ENCODE measurements at places on chromosomes 16 and 17.

- DNase-seq = no peak
These were observed 233.4 kb downstream of the FTO start for GRCh38 chr16:53937161-53937880.

GRCh38 chr17:80959330-80960036, 32.2 kb upstream of the CHMP6 start:
- no peak for DNase-seq

GRCh38 chr17:39450051-39450450, 1.0 kb downstream of the MED1 start:
- DNase-seq = no peak

DNA sequence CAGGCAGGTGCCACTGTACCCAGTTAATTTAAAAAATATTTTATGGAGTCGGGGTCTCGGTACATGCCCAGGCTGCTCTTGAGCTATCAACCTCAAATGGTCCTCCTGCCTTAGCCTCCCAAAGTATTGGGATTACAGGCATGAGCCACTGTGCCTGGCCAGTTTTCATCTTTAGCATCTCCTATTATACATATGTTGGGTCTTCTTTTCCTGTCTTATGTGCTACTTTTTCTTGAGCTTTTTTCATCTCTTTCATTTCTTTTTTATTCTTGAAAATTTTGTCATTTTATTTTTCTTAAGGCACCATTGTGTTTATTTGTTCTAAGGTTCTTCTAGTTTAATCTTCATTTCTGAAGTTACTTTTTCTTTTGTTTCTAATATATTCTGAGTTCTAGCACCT, 20.7 kb downstream of the BANP start:
- no peak for DNase-seq

- DNase-seq = no peak
These were observed 1.2 kb upstream of the ABCA9 start for GRCh38 chr17:69061721-69062556.

GRCh38 chr17:46020023-46020761, 21.1 kb downstream of the STH start:
- no peak for DNase-seq

DNA sequence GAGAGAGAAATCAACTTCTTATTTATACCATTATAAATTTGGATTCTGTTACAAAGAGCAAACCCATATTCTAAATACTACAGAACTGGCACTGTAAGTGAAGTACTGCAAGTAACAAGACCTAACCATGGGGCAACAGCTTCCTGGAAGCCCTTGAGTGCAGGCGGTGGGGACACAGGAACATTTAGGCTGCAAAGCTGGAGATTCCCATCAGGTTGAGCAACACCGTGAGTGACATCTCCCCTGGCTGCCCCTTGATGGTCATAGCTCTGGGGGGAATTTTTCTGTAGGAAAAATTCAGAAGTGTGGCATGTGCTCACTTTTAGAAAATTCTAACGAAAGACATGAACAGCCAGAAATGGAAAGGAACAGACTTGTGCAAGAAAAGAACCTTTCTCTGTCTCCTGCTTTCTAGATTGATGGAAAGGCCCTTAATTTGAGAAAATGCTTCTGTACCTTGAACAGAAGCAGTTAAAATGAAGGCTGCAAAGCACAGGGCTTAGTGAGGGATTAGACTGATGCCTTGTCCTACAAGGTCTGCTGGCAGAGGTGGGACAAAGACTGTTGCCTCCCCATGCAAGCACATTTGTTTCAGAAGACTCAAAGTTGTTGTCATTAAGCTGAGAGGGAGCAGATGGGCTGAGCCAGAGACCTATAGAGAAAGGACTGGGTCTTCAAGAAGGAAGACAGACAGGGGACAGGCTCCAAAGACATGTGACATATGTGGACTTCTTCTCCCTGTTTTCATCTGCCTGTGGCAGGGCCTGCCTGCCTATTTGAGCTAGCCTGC, 380.8 kb downstream of the SLC39A11 start:
- no peak for DNase-seq

GRCh38 chr17:29883497-29883896, 46.5 kb downstream of the SSH2 start:
- no peak for DNase-seq

DNA sequence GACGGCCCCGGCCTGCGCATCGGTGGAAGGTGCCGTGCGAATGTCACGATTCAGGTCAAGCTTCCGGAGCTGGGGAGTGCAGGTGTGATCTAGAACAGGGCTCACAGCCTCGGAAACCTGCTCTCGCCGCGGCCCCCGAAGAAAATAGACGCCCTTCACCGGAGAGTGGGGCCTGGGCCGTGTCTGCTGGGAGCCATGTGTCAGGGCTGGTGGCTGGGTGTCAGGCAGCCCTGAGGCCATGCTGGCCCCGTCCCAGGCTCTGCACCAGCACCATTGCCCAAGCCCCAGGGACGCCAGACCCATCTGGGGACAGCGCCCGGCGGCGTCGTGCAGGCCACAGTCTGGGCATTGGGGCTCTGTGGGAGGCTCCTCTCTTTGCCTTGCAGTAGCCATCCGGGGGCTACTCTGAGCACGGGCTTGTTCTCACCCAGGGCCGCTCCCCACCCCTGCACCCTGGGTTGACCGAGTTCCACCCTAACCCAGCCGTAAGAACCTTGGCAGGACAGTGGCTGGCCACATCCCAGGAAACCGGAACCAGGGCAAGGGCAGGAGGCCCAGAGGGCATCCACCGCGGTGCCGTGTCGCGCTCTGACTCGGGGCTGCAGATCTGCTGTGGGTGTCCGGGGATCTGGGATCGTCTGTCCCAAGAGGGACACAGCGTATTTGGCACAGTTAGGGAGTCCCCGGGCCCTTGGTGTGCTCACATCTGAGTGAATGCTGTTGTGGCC, 5.3 kb upstream of the NUDT16L1 start:
- no peak for DNase-seq

DNA sequence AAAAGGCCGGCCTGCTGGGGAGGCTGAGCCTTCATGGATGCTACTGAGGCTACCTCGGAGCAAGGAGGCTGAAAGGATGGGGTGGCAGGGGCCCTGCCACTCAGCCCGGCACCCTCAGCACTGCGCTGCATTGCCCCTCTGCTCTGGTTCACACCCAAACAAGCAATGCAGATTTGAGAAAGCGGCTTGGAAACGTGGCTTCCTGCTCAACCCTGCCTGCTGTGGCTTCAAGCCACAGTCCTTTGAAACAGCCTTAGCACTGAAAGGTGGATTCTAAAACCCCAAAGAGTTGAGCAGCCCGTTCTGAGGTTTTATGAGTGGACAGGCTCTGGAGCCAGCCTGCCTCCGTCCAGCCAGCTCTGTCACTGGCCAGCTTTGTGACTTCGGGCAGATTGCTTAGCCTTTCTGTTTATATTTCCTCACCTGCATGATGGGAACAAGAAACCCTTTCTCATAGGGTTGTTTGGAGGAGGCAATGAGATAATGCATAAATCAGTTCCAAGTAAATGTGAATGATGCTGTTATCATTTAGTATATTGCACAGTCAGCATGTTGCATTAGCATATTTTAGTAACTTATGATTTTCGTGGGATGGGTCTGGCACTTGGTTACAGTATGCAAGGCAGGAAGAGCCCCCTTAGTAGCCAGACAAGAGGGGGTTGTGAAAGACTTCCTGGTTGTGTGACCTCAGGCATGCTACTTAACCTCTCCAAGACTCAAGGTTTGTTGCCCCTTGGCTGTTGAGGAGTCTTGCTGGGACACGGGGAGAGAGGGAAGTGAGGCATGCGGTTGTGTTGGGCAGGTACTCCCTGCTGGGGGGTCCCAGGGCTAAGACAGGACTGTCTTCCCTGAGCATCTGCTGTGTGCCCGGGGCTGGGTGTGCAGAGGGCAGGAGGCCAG, 23.6 kb downstream of the CRISPLD2 start:
- DNase-seq = no peak

DNA sequence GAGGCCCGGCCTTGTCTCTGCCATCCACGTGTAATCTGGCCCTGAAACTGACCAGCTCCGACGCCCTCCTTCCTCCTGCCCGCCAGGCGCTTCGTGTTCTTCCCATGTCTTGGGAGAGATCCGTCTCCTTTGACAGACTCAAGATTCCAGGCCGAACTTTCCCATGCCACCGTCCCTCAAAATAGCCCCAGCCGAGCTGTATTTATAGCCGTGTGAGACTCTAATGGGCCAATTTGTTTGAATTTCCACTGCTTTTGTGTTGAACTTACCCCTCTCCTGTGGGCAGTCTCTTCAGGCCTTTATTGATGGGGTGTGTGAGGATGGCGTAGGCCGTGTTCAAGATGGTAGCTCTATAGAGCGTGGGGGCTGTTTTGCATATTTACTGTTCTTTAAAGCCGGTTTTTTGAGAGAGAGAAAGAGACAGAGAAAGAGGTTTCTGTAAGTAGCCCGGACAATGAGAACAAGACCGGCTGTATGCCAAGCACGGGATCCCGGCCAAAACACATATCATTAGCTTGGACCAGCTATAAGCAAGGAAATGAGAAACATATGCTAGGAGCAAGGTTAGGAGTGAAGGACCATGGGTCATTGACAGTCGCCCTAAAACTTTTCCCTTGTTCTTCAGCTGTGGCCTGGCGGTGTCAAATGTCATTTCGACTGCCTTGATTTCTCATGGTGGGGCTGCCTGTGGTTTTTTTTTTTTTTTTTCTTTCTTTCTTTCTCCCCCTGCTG, 124.5 kb upstream of the ZFHX3 start:
- peak; percentile 85 for DNase-seq

- no peak for DNase-seq
These were observed 169.1 kb downstream of the XYLT1 start for GRCh38 chr16:17301593-17302135.

DNA sequence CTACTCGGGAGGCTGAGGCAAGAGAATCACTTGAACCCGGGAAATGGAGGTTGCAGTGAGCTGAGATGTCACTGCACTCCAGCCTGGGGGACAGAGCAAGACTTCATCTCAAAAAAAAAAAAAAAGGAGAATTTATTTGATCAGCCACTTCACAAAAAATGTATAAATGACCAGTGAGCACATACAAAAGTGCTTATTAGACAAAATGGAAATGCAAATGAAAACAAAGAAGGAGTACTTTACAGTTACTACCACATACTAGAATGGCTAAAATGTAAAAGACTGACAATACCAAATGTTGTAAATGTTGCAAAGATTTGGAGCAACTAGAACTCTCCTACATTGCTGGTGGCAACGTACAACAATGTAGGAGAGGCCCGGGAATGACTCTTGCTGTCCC, 241.8 kb upstream of the SOX9 start:
- no peak for DNase-seq

- DNase-seq = no peak
These were observed 100.0 kb downstream of the XYLT1 start for GRCh38 chr16:17370731-17371285.

DNA sequence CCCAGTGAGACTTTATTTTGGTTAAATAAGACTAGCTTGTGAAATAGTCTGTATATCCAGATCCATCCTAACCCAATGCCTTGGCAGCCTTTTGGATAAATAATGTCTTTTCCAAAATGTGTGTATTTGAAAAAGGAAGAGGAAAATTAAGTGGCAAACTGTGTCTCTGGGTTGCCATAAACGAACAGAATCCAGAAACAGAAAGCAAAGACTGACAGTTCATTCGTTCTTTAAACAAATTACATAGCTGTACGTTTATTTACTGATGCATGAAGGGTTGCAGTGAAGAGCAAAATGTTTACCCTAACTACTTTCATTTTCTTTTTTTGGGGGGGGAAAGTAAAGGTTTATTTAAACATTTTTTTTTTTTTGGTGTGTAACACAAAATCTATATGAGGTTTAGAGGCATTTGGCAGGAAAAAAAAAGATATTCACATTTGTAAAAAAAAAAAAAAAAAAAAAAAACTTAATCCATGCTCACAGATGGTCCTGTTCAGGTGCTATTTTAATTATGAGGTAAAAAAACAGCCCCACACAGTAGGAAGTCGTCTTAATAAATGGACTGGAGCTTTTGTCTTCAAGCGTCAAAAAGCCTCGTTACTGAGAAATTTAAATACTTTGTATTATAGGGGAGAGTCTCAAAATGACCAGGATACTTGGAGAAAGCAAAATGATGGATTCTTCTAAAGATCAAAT, 245.9 kb downstream of the FTO start:
- DNase-seq = no peak

- DNase-seq = no peak
These were observed 12.2 kb upstream of the CPD start for GRCh38 chr17:30366536-30366935.

- no peak for DNase-seq
These were observed 25.8 kb downstream of the CAPNS2 start for GRCh38 chr16:55592306-55592705.

GRCh38 chr17:18324140-18325050, 9.3 kb downstream of the SMCR8 start:
- DNase-seq = no peak

GRCh38 chr17:67157732-67158639, 87.0 kb downstream of the HELZ start:
- peak; percentile 12 for DNase-seq

DNA sequence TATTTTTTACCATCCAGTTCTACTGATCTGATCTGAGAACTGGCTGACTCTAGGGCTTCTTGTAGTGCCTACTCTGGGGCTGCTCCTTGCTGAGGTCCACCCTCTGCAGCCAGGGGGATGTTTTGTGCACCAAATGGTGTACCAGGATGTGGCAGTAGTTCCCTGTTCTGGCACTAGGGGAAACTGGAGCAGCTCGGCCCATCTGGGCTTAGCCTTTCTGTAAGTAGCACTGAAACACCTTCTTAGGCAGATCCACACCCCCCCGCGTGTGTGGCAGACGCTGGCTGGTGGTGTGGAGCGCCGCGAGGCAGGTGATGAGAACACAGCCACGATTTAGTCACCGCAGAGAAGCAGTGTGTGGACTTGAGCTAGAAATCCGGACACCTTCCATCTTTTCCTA, 17.0 kb downstream of the DUSP14 start:
- no peak for DNase-seq

GRCh38 chr16:89033796-89034572, 57.0 kb upstream of the CBFA2T3 start:
- no peak for DNase-seq

DNA sequence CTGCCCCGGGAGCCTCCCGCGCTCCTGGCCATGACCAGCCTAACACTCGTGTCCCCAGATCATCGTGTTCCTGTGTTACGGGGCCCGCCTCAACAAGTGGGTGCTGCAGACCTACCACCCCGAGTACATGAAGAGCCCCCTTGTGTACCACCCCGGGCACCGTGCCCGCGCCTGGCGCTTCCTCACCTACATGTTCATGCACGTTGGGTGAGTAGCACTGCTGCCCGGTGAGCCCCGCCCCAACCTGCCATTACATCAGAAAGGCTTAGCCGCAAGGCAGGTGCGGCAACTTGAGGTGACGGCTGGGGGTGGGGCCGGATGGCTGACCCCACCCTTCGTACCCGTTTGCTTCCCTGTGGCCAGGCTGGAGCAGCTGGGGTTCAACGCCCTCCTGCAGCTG, 1.4 kb downstream of the RHBDL1 start:
- no peak for DNase-seq

DNA sequence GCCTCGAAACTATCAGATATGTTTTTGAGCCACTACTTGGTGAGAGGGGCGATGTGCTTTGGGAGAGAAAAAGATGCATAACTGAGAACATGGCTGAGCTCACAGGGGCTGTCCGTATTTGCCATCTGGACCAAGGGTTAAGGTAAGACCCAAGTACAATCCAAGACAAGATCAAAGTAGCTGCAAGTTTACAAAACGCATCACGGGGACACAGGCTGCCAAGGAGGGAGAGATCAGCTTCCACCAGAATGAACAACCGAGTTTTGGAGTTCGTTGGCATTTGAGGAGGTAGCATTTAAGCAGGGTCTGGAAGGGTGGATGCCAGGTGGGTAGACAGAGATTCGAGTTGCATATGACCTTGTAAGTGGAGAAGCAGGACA, 2.2 kb downstream of the PITPNC1 start:
- no peak for DNase-seq
